Renal cortex interstitium (tissue), 15 donors: ENCODE measurements at places on chromosomes 1 and 21. TPM values are rescaled to one million over a fixed set of nuclear protein-coding genes. Genes with fewer than 3 reads are reported as not detected.

- no peak for DNase-seq
These were observed 163.0 kb downstream of the GRIK3 start for GRCh38 chr1:36871146-36871971.

DNA sequence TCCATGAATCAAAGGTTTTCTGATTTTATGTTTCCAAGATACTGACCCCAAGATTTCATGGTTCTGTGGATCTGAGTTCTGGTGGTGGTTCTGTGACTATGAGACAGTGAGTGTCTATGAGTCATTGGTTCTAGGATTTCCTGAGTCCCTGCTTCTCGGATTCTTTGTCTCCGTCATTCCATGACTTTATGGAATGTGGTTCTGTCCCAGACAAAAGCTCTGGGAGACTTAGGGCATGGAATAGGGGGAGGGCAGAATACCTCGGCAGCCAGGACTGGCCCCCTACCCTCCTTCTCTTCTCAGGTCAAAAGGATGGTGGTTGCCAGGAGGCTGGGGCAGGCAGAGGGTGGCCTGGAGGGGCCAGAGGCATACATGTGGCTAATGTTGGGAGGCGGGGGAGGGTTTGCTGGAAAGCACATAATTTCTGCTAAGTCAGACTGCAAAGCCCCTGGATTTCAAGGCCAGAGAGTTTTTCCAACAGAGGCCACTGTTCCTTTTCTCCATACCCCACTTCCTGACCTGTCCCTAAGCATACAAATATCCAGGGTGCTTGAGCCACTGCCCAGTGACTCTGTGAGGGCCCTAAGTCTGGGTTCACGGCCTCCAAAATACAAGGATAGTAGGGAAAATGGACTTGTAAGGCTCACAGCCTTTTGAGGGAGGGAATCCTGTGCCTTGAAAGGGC lies 17.2 kb downstream of the CDCP2 start:
- no peak for DNase-seq

DNA sequence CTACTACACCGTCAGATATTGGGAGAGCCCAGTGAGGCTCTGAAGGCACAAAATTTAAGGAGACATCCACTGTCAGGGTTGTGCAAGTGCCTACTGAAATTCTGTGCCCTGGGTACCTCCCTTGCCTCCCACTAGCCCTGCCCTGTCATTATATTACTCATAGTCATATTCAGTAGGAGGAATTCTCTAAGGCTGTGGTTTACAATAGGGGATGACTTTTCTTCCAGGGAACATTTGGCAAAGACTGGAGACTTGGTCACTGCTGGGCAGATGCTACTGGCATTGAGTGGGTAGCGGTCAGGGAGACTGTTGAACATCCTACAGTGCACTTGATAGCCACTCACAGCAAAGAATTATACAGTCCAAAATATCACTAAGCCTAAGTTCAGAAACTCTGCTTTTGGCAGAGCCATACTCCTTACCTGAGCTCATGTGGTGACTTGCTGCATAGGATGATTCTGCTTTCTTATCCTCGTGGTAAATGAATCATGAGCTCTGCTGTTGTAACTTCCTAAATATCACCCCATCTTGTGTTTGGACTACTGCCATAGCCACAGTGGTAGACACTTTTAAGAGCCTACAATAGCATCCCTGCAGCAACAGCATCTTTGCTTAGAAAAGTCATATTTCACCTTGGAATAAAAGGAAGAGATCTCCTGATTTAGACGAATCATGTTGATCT lies 563.4 kb upstream of the PLXNA2 start:
- no peak for DNase-seq

- no peak for DNase-seq
These were observed 227.3 kb downstream of the BRINP3 start for GRCh38 chr1:190250368-190250767.

DNA sequence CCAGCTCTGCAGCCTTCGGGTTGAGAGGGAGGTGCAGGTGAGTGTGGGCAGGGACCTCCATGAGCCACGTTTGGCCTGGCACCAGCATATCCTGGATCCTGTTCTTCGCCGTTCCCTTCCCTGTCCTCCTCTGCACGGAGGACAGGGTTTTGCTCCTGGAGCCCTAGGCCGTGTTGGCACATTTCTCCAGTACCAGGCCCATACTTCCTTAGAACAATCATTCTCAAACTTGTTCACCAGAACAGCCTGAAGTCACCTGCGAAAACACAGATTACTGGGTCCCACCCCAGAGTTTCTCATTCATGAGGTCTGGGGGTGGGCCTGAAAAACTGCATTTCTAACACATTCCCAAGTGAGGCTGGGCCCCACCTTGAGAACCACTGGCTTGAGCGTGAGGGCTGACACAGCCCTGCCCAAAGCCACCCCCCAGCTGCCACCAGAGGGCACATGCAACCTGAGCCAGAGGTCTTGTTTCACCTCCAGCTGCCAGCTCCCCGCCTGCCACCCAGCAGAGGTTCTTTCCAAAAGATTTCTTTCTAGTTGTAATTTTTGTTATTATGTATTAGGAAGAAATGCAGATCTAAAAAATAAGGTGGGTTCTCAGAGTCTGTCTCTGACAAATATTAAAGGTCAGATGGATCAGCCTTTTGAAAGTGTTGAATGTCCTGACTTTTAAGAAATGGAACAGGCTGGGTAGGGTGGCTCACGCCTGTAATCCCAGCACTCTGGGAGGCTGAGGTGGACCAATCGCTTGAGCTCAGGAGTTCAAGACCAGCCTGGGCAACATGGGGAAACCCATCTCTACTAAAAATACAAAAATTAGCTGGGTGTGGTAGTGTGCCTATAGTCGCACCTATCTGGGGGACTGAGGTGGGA lies 39.6 kb upstream of the LDLRAP1 start:
- DNase-seq, result no peak

The CYP4A22 gene
- 6.1 TPM for polyA plus RNA-seq

The TBX15 gene
- 0.39 TPM for polyA plus RNA-seq

The TNN gene
- polyA plus RNA-seq, result 2.3 TPM
